ENCODE measurements at places on chromosomes 2 and 18.

GRCh38 chr2:24463271-24463670 lies 27.8 kb upstream of the NCOA1 start:
- no peak for DNase-seq

- no peak for DNase-seq
Observed at GRCh38 chr2:240394549-240394948, 40.9 kb upstream of the GPC1 start.

- DNase-seq: no peak
Observed at GRCh38 chr2:74391209-74391579, 11.1 kb upstream of the DCTN1 start.

- DNase-seq: no peak
Observed at GRCh38 chr2:212979046-212979612, 172.3 kb downstream of the IKZF2 start.

DNA sequence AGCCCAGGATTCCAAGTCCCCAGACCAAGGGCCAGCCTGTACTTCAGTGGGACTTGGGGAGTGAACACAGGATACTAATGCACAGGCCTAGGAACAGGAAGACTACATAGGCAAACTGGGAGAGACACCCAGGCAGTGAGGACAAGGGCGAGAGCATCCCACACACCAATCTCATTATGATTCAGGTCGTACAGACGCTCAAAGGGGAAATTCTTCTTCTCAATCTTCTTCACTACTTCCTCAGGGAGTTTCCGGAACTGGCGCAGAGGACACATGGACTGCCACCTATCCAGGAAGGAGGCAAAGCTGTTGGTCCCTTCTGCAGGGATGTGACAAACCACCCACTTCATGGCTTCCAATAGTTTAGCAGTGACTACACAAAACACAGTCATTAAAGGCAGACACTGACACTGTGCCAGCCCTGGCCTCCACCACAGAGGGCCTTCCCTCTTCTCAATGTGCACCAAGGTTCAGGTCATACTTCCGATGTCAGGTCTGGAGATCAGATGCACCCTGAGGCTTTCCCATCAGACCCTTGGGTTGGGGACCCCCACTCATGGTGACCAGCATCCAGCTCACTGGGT lies 18.0 kb downstream of the SNRNP200 start:
- no peak for DNase-seq

- DNase-seq: no peak
Observed at GRCh38 chr2:205759257-205759656, 77.0 kb downstream of the NRP2 start.

GRCh38 chr2:188623995-188624643 lies 332.4 kb downstream of the GULP1 start:
- DNase-seq: no peak

DNA sequence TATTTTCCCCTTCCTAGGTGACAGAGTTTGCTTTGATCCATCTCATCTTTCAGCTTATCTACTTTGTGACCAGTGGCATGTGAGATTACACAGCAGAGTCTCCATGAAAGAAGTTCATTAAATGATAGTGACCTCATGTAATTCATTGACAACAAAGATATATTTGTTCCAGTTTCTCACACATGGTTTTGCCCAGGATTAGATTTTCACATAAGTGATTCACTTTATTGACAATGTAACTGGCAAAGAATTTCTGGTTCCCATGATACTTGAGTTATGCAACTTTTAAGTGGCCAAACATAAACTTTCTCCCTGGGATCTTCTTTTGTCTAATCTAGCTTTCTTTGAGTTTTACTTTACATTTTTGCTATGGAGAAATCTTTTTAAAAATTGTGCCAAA lies 50.0 kb downstream of the MC4R start:
- DNase-seq: no peak

- no peak for DNase-seq
Observed at GRCh38 chr2:134240061-134240460, 13.8 kb upstream of the MGAT5 start.

DNA sequence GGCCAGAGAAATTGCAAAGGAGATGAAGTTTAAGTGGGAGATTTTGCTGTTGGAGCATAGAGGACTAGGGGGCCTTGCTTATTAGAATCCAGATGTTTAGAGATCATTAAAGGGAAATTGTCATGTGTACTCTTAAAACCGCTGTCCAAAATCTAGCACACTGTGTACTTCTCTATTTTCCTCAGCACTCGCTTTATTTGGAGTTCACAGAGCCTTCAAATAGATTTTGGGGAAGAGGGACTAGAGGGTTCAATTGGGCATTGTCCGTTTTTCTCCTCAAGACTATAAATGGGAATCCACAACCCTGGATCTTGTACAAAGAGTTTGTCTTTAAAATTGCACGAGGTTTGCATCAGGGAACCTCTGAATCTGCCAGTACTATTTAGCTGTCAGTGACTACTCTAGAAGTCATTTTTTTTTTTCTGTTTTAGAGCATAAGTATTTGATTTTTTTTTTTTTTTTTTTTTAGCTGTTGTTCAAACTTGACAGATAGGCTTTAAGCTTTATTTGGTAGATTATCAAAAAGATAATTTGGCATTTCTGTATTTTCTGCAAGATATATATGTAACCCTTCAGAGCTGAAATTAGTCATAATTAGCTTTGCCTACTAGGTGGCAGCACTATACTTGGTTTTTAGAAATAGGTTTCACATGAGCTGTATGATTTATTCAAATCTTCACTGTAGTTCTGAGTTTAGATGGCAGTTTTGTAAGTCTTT lies 14.2 kb downstream of the PMS1 start:
- peak; percentile 5 for DNase-seq

- no peak for DNase-seq
Observed at GRCh38 chr18:31206787-31207381, 44.2 kb upstream of the DSC1 start.

DNA sequence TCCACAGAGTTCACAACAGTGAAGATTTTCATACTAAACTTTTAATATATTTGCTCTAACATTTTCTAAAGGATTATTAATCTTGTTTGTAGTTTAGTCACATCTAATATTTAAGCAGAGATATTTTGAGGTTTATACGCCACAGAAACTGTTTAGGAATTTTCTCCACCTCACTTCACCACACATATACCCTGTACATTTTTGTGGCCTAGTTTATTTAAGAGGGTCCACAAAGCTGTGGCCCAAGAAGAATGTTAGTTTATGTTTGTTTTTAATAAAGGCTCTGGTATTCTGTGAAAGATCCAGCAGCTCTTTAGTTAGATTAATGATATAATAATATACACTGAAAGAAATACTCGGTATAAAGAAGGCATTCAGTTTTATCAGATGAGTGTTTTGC lies 132.7 kb upstream of the TTC27 start:
- DNase-seq: no peak
